ENCODE measurements at places on chromosomes 7 and 10.

GRCh38 chr7:135519233-135519688 is 9.4 kb upstream of the CNOT4 start:
- no peak for DNase-seq

DNA sequence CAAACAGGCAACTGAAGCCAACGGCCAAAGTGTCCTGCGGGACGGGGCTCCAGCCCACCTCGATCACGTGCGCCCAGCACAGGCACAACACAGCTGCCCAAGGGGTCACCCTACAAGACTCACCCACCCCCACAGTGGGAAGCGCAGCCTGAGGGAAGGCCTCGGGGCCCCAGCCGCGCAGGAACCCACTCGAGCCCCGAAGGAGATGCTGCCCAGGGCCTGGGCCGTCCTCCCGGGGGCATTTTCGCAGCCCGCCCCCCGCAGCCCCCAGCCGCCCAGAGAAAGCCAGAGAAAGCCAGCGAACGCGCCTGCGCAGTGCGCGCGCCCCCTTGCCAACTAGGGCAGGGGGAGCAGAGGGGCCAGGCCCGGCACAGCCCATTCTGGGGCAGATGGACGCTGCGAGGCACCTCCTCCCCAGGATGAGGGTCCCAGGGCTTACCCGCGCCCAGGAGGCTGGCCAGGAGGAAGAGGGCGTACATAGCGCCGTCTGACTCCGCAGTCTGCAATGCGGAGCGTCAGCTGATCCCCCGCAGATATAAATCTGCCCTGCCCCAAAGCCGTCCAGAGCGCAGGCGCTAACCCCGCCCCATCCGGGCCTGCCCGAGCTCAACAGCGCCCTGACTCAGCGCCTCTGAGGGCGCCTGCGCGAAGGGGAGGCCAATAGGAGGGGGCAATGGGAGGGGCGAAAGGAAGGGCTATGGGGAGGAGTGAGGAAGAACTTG is at the start of gene PSAP:
PSAP (minus strand) TSS at position 509 of the 722 bp plus-strand sequence; CDS start at position 479, 30 bp downstream.
- DNase-seq, result peak; percentile 99

GRCh38 chr10:1423676-1424253 is 313.6 kb downstream of the ADARB2 start:
- no peak for DNase-seq

DNA sequence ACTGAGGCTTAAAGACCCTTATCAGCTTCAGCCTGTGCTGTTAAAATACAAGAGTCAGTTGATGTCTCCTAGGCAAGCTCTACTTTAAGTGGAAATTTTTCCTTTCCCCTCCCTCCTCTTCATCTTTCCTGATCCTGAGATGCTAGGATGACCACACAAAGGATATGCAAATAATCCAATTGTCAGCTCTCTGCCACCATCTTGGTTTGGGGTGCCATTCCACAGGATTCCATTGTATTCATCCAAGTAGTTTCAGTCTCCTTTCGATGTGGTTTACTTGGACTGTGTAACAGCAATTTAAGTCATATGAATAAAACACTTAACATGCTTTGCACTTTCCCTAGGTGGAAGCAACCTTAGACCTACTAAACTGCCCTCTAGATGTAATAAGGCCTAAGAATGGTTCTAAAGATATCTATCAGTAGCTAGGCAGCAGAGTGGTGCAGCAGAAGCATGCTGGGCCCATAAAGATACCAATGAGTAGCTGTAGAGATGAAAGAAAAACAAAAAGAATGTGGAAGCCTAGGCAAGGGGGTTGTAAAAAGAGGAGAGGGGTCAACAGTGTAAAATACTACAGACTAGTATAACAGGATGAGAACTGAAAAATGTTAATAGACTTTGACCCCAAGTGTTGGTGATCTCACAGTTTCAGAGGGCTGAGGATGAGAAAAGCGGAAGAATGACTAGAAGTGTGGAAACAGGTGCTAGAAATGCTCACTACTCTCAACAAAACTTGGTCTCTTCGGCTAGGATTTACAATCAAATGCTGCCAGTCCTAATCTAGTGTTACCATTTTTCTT is 2.4 kb upstream of the CFAP69 start:
- DNase-seq, result no peak

- no peak for DNase-seq
These were observed 366.0 kb upstream of the SHH start for GRCh38 chr7:156178214-156178613.

GRCh38 chr7:147513451-147513850 is 1077.1 kb upstream of the C7orf33 start:
- DNase-seq, result no peak

- DNase-seq, result no peak
These were observed 23.9 kb upstream of the CALD1 start for GRCh38 chr7:134755422-134756022.

DNA sequence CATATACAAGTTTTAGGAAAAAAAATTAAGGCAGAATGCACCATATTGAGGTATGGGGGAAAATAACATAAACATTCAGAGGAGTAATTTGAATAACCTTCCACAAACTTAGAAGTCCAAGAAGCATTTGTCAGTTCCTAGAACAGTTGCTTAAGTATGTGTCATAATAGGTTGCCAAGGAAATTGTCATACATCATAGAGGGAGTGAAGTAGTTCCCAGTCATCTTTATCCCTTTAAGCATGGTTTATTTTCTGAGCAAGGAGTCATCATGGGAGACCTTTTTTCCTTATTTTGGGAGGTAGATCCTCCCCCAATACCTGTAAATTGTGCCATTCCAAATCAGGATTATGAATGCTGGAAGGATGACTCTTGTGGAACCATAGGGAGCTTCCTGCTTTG is at the start of gene SSMEM1:
SSMEM1 (plus strand) TSS at position 219 of the 400 bp plus-strand sequence; CDS start at position 270, 51 bp downstream.
- no peak for DNase-seq

GRCh38 chr10:133377818-133378250 is 1.2 kb upstream of the PAOX start:
- no peak for DNase-seq

DNA sequence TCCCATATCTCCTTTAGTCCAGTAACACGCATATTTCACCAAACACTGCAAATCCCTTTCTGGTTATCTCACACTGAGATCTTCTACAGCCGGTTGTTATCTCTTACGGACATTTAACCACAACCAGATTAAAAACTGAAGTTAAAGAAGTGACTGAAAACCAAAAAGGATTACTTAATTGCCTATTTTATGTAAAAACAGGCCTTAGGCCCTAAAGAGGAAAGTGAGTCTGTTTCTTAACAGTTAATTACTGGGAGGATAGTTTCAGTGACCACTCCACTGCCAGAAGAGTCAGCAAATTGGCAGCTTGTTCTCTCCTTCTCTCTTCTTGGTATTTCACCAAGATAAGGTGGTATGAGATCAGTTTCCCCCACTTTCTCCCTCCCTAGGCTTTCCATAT is 161.9 kb upstream of the MEOX2 start:
- DNase-seq, result no peak

DNA sequence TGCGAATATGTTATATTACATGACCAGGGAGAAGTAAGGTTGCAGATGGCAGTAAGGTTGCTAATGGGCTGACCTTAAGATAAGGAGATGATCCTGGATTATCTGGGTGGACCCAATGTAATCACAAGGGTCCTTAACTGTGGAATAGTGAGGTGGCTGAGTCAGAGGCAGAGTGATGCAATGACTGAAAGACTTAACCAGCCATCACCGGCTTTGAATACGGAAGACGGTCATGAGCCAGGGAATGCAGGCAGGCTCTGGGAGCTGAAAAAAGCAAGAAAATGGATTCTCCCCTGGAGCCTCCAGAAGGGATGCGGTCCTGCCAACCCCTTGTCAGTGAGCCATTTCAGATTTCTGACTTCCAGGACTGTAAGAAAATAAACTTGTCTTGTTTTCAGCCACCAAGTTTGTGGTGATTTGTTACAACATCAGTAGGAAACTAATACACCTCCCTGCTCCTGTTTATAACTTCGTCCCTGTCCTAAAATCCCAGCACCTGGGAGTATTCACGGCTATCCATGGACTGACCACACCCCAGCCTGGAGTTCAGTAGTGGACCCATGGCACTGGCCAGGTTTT is 4.6 kb upstream of the C10orf95 start:
- DNase-seq, result no peak

GRCh38 chr7:72335561-72336381 is 76.4 kb downstream of the CALN1 start:
- no peak for DNase-seq

DNA sequence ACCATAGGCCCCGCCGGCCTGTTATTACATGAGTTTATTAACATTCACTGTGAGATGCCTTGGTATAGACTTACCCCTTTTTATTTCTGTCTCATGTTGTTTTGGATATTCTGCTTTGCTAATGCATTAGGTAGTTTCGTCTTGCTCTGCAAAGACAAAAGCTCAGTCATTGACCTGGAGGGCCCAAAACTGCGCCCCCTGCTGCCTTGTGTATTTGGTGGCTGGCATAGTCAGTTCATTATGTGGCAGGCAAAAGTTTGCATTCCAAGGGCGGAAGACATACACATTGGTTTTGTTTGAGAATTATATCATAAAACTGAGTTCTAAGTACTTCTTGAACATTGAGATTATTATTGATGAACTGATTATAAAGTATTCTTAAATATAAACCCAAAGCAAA is 372.5 kb downstream of the SDK1 start:
- peak; percentile 15 for DNase-seq

DNA sequence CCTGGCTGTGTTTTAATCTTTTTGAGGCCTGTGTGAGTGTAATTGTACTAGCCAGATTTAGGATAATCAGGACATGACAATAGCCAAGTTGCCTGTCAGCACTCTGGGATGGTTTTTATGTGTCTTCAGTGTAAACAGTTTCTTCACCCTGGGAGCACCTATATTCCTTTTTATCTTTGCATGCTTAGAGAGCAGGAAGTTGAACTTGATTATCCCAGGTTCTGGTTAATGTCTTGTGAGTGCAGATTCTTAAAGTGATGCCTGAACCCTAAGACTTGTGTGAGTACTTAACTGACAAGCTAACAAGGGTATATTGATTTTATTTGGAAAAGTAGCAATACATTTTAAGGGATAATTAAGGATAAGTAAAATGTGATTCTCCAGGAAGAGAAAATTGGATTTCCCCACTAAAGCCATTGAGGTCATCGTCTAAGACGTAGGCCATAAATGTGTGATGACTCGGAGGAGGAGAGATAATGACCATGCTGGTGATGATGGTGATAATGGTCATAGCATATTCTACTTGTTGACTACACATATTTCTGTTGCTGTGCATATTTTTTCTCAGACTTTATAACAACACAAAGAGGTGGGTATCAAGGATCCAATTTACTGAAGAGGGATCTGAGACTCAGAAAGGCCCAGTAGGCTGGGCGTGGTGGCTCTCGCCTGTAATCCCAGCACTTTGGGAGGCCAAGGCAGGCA is 234.7 kb downstream of the CAMK1D start:
- DNase-seq, result no peak

DNA sequence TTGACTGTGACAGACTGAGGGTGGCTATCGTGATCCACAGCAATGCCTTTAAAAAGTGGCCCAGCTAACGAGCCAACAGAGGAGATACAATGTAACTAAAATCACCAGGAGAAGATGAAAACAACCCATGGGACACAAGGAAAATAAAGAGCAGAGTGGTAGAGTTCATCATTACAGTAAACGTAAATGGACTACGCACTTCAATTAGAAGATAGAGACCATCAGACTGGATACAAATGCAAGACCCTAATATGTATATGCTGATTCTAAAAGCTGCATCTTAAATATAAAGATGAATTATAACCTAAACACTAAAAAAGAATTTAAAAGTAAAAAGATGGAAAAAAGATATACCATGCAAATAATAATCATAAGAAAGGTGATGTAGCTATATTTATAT is 6.6 kb upstream of the STK32C start:
- DNase-seq, result no peak

DNA sequence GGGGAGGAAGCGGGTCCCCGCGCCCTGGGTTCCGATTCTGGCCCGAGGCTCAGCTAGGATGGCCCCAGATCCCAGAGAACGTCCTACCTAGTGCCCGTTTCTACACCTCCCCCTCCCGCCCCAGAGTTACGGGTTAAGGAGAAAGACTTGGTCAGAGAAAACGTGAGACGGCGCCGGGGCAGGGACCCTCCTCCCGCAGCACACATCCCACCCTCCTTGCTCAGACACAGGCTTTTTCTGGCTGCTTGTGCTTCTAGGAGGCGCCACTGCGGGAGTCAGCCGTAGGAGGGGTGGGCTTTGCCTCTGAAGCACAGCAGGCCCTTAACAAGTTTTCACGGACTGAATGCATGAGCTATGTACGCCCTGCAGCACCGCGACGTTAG is 104.9 kb upstream of the LEP start:
- DNase-seq, result no peak

DNA sequence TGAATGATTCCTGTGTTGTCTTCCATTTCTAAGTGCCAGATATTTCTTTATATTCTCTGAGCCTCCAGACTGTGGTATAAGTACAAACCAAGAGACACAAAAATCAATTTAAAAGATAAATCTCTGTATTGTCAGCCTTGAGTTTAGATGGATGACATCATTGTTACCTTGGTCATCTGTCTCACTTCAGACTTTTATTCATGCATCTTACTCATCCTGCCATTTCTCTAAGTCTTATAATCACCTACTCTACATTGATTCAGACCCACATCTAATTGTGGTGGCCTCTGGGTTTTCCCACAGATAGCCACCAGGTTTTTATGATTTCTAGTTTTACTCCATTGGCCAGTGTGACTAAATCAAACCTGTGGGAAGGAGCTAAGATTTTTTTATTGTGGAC is 26.8 kb upstream of the HDAC9 start:
- no peak for DNase-seq

DNA sequence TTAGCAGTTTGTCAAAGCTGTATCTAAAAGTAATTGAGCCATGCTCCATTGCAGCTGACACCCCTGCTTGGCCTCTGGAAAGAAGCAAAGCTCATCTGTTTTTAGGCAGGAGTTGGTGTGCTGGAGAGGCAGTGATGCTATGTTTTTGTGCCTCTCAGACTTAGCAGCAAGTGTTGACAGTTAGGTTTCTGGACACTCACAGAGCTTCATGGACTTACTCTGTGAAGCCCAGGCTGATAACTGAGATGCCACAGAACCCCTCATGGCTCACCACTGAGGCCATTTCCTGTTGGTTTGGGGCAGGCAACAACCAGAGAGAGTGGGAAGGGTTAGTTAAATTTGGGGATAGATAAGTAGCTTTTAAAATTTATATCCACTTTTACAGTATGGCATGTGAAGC is 59.8 kb downstream of the BTAF1 start:
- DNase-seq, result no peak

DNA sequence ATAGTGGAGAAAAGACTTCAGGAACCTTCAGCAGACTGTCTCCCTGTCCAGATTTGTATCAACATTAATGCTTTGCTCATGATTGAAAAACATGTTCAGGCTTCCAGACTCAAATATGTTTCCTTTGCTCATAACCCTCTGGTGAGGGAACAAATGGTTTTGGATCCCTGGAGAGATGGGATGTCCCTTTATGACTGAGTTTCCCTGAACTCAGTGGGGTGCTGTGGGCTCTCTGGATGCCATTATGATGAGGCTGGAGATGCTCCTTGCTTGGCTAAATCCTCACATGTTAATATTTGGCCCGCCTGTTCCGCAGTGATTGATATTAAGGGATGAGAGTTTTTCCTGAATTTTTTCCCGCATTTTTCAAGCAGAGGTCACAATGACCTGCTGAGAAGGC is 749.4 kb downstream of the SUGCT start:
- no peak for DNase-seq

- DNase-seq, result no peak
These were observed 70.6 kb downstream of the KMT2E start for GRCh38 chr7:105084581-105084980.

Data from T-helper 2 cell treated with Interferon-gamma antibody and Interleukin-4, amounts not matched to agents 5 μg/mL and 100 μg/mL, for 36 hours (primary cell).